Activated B cell treated with CpG ODN at 0.5 μM for 24 hours (primary cell): ENCODE measurements at places on chromosomes 1 and 21. TPM values are rescaled to one million over a fixed set of nuclear protein-coding genes. Genes with fewer than 3 reads are reported as not detected.

Gene F13B
- not detected in 2 replicates for total RNA-seq

- H3K4me1 ChIP-seq, result peaks cover 67% of the 10 kb centered on the region
- H3K4me3 ChIP-seq, result no peak overlapping the region
- H3K27me3 ChIP-seq, result no peaks in the 10 kb centered on the region
- DNase-seq, result no peak
Observed at GRCh38 chr21:42518215-42518614, 4.6 kb downstream of the SLC37A1 start.

Gene RIPPLY3
- not detected in 2 replicates for total RNA-seq

- DNase-seq, result no peak
- H3K27me3 ChIP-seq, result no peaks in the 10 kb centered on the region
- no peak overlapping the region for H3K4me3 ChIP-seq
- no peaks in the 10 kb centered on the region for H3K36me3 ChIP-seq
Observed at GRCh38 chr1:3022976-3023375, 1.7 kb downstream of the ACTRT2 start.

- no peak overlapping the region for H3K27ac ChIP-seq
- peaks cover 6% of the 10 kb centered on the region for H3K4me1 ChIP-seq
- no peaks in the 10 kb centered on the region for H3K27me3 ChIP-seq
- no peak overlapping the region for H3K4me3 ChIP-seq
Observed at GRCh38 chr1:202516434-202516877, 168.0 kb downstream of the PPP1R12B start.
